ENCODE measurements at places on chromosomes 2 and 18.
A peak's percentile ranks its signal among the peaks of the same experiment; 100 is the strongest.

GRCh38 chr2:100193291-100193710 lies 50.9 kb upstream of the AFF3 start:
- DNase-seq, result no peak

DNA sequence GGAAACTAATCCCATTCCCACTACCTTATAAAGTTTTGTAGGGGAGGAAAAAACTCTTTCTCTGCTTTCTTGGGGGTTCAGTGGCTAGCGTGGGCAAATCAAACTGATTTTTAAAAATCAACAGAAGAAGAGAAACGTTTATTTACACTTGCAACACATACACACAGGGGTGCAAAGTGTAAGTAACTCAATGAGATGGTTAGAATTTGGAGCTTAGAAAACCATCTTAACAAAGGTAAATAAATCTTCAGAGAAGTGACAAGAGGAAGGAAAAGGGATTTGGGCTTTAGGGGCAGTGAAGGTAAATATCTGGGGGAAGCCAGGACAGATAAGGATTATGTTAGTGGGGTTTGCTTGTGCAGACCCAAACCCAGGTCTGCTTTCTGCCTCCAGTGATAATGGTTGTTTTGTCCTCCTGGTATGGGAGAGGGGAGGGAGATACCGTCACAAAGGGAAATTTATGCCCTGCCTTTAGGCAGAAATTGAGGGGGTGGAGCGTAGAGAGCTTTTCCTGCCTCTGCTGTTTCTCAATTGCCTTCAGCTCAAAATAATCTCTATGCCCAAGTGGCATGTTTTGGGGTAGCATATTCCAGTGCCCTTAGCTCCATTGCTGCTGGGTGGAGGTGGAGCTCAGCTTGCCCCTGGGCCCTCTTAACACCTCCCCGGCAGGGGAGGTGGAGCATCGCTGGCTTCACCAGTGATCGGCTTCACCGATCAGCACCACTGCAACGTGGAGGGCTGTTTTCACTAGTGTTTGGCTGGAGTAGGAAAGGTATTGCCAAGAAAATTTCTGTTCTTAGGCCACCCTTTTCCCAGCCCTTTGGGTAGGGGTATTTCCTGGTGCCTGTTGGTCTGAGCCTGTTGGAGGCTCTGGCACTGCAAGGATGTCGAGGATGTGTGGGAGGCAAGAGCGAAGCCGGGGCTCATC lies 92.2 kb downstream of the TEX51 start:
- DNase-seq, result no peak

- peak; percentile 32 for DNase-seq
Measured at GRCh38 chr18:9613550-9614400, 584 bp downstream of the PPP4R1 start.

DNA sequence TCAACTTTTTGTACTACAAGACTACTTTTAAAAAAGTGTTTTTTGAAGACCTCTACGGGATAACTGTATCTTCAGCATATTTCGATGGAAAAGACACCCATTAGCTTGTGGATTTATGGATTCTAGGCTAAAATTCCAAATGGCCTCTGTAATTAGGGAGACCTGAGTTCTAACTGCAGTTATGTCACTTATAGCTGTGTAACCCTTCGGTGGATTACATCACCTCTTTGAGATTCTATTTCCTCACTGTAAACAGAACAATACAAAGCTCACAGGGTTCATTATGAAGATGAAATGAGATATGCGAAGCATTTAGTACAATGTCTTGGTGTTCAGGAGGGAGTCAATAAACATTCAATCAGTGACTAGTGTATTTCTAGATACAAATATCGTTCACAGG lies 24.2 kb downstream of the LMAN2L start:
- no peak for DNase-seq

DNA sequence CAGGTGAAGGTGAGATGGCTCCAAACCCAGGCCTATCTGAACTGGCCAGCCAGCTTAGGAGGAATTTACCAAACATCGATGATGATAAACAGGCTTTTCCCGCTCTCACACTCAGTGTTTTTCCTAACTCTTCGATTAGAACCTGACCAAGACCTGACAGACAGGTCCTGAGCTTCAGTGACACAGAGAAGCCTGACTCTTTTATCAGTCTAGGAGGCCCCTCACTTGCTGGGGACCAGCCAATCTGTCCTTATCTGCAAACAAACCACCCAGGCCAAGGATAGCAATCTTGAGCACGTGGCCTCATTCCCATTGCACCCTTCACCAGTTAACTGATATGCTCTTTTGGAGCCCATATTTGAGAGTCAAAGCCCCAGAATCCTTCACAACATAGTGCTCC lies 1.9 kb upstream of the ITSN2 start:
- no peak for DNase-seq

DNA sequence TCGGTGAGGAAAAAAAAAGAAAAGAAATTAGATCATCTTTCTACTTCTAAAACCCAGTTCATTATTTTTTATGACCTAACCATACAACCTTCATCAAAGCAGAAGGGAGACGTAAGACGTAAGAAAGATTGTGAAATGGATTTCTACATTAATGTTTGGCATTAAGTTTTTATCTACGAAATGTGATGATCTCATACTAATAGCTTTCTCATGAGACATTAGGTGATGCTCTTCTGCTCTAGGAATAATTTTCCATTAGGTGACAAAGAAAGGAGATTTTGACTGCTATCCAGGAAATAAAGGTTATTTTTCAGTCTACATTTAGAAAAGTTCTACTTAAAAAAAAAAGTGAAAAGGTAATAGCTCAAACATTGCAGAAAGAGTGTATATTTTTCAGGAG lies 748.6 kb downstream of the ERBB4 start:
- no peak for DNase-seq

- no peak for DNase-seq
Measured at GRCh38 chr2:147558620-147559019, 286.2 kb upstream of the ACVR2A start.

- no peak for DNase-seq
Measured at GRCh38 chr18:43879415-43879814, 602.1 kb upstream of the SYT4 start.

- DNase-seq, result no peak
Measured at GRCh38 chr2:163401481-163401880, 334.3 kb downstream of the FIGN start.

Data from CD4-positive, alpha-beta T cell treated with Interleukin-15 for 4 hours (primary cell).